Gastroesophageal sphincter (tissue), 4 donors: ENCODE measurements at places on chromosomes 2 and 18. TPM values are rescaled to one million over a fixed set of nuclear protein-coding genes. Genes with fewer than 3 reads are reported as not detected.

DNA sequence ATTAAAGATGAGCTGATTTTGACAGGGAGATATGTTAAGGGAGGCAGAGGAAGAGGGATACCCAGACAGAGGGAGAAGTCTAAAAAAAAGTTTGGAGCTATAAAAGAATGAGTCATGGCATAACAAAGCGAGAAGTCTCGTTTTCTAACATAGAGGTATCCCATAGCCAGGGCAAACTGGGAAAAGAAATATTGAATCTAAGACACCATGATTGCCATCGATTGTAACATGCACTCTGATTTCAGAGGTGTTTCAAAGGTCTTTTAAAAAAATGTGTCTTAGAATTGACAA is 110.7 kb downstream of the MDH1 start:
- no peak for ATAC-seq

DNA sequence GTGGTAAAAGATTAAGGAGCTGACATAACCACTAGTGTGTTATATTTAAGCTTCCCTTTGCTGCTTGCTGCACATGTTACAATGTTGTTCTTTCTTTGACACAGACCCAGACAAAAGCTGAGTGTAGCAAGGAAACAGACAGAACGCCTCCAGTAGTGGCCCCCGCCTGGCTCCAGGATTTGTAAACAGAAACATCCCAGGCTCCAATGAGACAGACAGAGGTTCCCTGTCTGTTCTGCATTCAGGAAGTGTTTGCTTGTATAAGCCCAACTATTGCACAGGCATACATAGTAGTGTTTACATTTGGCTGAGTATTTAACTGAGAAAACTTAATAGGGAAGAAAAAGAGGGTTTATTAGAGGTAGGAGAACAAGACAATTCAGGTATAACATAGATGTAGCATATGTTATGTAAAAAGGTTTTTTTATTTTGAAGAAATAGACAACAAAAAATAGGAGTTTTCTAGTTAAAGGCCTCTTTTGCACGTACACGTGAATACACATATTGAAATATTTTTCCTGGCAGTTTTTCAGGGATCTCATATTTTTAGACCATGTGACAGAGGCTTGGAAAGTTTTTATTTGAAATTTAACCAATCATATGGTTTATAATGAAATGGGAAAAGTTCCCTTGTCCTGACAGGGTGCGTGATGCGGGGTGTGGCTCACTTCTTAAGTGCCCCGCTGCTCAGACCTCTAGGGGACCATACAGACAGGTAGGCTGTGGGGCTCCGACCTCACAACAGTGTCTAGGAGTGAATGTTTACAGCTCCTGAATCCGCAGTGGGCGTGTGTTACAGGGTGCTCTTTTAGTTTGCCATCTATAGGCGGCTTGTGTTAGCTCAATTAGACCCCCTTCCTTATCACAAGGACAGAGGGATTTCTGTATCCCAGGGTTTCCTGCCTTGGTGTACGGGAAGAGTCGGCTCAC is 118.4 kb downstream of the BMPR2 start:
- ATAC-seq = no peak

DNA sequence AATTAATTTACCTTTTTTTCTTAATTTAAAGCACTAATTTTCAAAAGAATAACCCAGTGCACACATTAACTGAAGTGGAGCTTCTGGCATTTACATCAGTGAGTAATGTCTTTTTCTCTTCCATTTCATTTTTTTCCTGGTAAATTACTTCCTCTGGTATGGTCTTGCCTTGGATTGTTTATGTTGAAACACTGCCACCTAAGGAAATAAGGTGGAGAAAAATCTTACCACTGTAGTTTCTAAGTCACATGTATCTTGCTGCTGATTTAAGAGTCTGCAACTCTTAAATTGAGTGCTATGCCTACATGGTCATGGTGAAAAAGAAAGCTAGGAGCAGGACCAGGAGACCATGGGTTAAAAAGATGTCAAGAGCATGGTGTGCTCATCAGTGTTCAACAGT is 51.0 kb downstream of the TTC27 start:
- ATAC-seq = no peak

GRCh38 chr2:49129034-49129433 is 25.3 kb downstream of the FSHR start:
- ATAC-seq = no peak

DNA sequence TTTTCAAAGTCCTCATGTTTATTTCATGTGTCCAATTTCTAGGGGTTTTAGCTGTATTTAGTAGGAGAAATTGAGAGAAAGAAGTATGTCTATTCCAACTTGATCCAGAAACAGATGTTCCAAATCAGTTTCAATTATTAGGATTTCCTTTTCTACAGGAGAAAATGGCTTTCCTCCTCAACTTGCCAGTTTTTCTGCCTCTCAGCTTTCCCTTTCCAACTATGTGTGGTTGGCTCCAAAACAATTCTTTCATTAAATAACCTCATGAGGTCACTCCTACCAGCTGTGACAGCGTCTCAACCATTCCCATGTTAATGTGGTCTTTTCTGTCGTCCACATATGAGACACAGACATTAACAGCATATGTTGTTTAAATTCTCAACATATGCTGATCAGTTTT is 13.1 kb downstream of the XIRP2 start:
- ATAC-seq = no peak

- no peak for ATAC-seq
Observed at GRCh38 chr2:2839393-2839781, 508.3 kb upstream of the MYT1L start.

The LYG1 gene
- total RNA-seq = not detected

The GYPC gene
- total RNA-seq = 93.4 TPM

The RESP18 gene
- not detected for total RNA-seq

The ADAM23 gene
- 3.4 TPM for total RNA-seq

The EMILIN1 gene
- total RNA-seq = 94.1 TPM

The UPP2 gene
- total RNA-seq = not detected
